ENCODE measurements at places on chromosomes 7 and 10.
A peak's percentile ranks its signal among the peaks of the same experiment; 100 is the strongest.

- DNase-seq = no peak
These were observed 1.3 kb downstream of the VSIR start for GRCh38 chr10:71771821-71772617.

- no peak for DNase-seq
These were observed 140.9 kb downstream of the LHFPL3 start for GRCh38 chr7:104469166-104469820.

- no peak for DNase-seq
These were observed 104.9 kb downstream of the CDK14 start for GRCh38 chr7:90701021-90701420.

- DNase-seq = no peak
These were observed 10.8 kb downstream of the TMEM196 start for GRCh38 chr7:19762631-19763030.

DNA sequence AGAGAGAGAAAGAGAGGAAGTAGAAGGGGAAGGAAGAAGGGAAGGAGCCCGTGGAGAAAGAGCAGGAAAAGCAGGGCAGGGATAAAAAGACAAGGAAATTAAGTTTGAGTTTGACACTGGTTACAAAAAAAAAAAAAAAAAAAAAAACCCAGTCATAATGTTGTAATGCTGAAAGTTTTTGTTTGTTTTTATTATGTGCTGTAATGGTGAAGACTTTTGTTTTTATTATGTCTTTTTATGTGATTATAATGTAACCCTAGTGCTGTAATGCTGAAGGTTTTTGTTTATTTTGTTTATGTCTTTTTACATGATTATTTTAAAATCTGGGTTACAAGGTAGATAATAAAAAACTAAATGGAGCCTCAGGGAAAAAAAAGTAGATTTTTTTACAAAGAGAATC is 184.8 kb downstream of the SEMA3A start:
- no peak for DNase-seq

DNA sequence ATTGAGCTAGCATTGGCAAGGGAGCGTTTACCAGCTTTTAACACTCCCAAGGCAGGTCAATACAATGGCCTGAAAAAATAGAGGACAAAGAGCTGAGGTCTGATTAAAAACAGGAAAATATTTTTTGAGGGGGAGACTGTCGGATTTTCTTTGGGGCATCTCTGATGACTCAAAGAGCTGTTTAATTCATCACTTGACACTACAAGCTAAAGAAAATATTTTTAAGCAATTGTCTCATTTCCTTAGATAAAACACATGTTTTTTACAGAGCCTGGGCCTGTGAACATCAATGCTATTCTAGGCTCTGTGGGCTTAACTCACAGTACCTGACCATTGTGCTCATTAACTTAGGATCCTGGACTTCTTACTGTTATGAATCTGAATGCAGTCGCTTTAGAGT is 100.8 kb downstream of the NRP1 start:
- no peak for DNase-seq

DNA sequence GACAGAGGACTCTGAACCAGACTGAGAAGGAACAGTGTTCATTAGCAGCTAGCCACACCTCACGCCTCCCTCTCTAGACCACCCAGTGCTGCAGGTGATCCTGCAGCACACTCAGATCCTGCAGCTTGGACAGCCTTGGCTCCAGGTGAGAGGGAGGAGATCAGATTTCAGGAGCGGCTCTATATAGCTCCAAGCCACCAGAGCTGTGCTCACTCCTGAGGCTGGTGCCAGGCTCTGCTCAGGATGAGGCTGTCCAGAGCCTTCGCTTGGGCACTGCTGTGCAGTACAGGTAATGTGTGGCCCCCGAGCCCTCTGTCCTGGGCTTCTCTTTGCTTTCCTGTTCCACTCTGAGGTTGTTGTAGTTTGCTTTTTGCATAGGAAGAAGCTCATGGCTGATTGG is 42.4 kb downstream of the C10orf120 start:
- no peak for DNase-seq

DNA sequence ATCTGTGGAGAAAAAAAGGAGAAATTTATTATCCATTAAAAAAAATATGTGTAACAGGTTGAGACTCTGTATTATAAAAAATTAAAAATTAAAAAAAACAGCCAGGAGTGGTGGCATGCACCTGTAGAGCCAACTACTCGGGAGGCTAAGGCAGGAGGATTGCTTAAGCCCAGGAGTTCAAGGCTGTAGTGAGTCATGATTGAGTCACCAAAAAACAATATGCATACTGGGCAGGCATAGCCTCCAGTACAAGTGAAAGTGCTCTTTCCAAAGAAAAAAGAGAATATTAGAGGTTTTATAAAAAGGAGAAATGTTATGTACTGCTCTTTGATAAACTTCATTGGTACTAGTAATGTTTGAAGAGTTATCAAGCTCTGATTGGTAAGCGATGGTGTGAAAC is 647.1 kb upstream of the ZWINT start:
- DNase-seq = no peak

DNA sequence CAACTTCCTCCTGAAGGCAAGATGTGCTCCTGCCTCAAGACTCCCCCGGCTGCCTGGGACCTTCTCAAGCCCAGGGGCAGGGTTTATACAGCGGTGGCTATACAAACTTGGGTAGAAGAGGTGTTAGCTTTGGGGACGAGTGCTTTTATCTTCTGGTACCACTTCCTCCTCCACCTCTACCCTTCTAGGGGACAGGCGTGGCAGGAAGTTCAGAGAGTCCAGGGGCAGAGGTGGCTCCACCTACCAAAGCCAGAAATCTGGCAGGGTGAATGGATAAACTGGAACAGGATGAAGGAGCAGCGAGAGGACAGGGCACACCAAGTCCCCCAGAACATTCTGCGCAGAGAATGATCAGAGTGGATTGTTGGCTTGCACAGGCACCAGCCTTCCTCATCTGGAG is 24.0 kb upstream of the TM9SF3 start:
- no peak for DNase-seq

DNA sequence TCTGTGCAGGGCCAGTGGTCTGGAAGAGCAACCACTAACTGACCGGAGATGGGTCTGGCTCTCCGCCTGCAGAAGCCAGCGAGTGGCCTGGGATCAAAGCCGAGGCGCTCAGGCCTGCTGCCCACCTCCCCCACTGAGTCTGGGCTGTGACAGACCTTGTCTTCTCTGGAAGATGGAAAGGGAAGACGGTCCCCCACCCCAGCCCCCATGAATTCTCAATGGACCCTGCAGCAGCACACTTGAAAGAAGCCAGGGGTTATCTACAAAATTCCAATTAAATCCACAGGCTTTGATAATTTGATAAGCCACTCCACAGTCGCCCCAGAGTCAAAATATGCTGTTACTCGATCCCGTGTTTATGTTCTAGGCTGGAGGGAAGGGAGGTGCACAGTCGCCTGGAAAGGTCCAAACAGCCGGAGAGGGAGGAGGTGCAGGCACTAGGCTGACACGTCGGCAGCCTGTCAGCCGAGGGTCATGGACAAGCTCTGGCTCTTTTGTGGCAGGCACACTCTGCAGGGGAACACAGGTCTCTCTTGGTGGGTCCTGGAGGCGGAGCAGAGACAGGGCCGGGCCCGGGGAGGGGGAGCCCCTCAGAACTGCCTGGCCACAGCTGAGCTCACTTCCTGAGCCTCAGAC is 134.9 kb downstream of the SH3PXD2A start:
- no peak for DNase-seq

GRCh38 chr7:103651593-103652377 is 205.8 kb upstream of the SLC26A5 start:
- no peak for DNase-seq

GRCh38 chr10:117617086-117617485 is 74.5 kb downstream of the EMX2 start:
- no peak for DNase-seq

DNA sequence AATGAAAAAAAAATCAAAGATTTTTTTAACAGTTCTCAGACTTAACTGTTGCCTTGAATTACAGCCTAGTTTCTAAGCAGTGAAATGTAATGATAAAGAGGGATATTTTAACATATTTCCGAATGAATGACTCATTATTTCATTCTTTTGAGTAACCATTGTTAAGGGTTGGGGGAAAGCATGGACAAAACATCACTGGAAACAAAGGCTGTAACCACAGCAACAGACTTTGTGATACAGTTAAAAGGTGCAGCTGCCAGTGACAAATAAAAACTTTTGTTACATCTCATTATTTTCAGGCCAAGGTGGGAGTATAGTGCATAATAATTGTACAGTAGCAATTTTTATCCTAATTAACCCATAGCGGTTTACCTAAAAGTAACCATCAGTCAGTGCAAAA is 172.6 kb downstream of the LRRTM3 start:
- no peak for DNase-seq

- DNase-seq = no peak
These were observed 22.6 kb downstream of the UNCX start for GRCh38 chr7:1255080-1255816.

DNA sequence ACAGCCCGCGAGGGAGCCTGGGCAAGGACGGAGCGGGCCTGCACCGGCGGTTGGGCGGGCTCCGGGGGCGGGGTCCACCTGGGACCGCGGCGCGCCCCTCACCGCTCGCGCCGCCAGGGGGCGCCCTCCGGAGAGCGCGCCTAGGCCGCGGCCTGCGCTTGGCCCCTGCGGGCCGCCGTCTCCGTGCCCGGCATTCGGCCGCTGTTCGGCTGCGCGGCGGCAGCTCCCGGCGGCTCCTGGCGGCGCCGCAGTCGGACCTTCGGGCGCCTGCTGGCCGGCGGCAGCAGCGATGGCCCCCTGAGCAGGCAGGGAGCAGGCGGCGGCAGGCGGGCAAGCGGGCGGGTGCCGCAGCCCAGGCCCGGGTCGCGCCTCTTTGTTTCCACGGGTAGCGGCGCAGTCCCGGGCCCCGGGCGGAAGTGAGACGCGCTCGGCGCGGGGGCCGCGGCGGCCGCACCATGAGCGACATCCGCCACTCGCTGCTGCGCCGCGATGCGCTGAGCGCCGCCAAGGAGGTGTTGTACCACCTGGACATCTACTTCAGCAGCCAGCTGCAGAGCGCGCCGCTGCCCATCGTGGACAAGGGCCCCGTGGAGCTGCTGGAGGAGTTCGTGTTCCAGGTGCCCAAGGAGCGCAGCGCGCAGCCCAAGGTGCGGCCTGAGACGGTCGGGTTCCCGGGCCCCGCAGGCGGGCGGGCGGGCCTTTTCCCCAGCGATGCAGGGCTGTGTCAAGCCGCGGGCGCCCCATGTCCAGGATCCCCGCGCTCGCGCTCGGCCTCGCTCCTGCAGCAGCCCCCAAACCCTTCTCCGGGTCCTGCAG is at the start of gene INTS15:
Gene INTS15 (plus strand): TSS at position 193 of the 816 bp plus-strand sequence. CDS start 263 bp downstream, at position 456.
- DNase-seq = peak; percentile 81

DNA sequence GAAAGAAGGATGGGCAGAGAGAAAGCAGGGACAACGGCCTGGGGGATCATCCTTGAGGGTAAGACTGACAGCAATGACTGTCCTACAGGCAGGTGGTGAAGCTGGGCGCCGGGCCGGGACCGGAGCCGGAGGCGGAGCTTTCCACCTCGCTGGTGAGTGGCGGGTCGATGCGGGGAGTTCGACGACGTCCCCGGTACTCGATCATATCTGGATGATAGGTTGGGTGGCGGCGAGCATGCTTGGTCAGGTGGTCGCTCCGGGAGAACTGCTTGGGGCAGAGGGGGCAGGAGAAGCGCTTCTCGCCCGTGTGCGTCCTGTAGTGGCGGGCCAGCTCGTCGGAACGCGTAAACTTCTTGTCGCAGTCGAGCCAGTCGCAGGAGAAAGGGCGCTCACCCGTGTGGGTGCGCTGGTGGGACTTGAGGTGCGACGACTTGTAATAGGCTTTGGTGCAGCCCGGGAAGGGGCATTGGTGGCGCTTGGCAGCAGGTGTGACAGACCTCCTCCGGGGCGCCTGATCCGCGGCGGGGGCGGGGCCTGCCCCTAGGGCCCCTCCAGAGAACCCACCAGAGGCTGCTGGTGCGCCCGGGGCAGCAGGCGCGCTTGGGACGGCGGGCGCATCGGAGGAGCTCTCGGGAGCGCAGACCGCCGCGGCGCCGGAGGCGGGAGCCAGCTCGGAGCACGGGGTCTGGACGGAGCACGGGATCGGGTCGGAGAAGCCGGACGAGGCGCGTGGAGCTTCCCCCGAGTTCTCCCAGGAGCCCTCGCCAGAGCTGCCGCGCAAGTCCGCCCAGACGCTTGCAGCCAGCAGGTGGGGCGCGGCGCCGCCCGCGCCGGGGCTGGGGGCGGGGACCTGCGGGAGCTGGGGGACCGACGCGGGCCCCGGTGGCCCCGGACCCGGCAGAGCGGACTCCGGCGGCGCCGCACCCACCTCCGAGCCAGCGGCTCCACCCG is 752 bp downstream of the KLF14 start:
- peak; percentile 61 for DNase-seq

DNA sequence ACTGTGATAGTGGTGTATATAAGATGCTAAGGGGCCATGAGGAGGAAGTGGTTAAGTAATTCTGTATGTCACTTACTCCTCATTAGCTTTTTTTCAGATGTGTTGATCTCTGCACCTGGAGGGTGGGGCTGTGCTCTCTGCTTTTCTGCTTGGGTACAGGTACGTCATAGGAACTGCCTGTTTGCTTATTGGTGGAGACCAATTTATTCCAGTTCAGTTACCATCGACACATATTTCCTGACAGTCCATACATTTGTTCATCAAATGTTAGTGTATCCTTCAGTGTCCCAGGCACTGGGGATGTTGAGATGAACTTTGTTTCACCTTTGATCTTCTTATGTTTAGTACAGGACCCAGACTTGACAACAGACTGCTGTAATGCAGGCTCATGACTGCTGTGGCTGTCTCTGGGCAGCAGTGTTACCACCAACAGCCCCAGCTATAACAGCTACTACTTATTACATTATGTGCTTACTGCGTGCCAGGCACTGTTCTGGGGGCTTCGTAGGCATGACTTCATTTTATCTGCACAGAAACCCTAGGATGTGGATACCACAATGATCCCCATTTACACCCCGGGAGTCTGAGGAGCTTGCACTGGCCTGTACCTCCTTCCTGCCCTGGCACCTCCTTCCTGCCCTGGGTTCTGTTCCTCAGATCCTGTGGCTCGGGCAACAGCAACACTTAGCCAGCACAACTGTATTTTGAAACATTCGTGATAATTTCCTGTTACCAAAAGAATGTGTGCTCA is 87.4 kb downstream of the BUB3 start:
- no peak for DNase-seq

GRCh38 chr7:137935884-137936508 is 65.9 kb downstream of the CREB3L2 start:
- DNase-seq = no peak

GRCh38 chr7:108062250-108063014 is 59.5 kb upstream of the LAMB1 start:
- DNase-seq = no peak

GRCh38 chr7:69328516-69328915 is 269.8 kb upstream of the AUTS2 start:
- DNase-seq = no peak

- no peak for DNase-seq
These were observed 1198.6 kb downstream of the GATA3 start for GRCh38 chr10:9253121-9253520.

DNA sequence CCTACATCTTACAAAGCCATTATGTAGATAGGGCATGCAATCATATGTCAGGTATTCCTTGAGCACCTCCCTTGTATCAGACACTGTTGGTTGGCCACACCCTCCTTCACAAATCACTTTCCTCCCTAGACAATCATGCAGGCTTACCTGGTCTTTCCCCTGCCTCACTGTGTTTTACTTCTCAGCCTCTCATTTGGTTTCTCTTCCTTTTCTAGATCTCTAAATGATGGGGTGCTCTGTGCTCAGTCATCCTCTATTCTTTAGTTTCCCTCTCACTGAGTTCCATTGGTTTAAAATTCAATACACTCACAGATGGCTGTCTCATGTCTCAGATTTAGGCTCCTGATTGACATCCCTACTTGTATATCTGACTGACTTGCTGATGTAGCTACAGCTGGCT is 31.4 kb downstream of the ANK3 start:
- DNase-seq = no peak

All from H9 (cell line).